ENCODE measurements at places on chromosomes 5 and 9.

- no peak for DNase-seq
Measured at GRCh38 chr5:110258460-110259216, 467.8 kb downstream of the TMEM232 start.

DNA sequence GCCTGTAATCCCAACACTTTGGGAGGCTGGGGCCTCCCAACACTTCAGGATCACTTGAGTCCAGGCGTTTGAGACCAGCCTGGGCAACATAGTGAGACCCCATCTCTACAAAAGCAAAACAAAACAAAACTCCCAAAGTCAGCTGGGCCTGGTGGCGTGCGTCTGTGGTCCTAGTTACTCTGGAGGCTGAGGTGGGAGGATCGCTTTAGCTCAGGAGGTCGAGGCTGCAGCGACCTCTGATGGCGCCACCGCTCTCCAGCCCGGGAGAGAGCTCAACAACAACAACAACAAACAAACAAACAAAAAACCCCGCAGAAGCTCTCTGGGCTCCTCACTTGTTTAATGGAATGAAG, 528 bp downstream of the ACOT12 start:
- no peak for DNase-seq

GRCh38 chr5:40027400-40027799, 602.6 kb upstream of the DAB2 start:
- DNase-seq = no peak

GRCh38 chr5:54656261-54656728, 138.7 kb downstream of the SNX18 start:
- no peak for DNase-seq

DNA sequence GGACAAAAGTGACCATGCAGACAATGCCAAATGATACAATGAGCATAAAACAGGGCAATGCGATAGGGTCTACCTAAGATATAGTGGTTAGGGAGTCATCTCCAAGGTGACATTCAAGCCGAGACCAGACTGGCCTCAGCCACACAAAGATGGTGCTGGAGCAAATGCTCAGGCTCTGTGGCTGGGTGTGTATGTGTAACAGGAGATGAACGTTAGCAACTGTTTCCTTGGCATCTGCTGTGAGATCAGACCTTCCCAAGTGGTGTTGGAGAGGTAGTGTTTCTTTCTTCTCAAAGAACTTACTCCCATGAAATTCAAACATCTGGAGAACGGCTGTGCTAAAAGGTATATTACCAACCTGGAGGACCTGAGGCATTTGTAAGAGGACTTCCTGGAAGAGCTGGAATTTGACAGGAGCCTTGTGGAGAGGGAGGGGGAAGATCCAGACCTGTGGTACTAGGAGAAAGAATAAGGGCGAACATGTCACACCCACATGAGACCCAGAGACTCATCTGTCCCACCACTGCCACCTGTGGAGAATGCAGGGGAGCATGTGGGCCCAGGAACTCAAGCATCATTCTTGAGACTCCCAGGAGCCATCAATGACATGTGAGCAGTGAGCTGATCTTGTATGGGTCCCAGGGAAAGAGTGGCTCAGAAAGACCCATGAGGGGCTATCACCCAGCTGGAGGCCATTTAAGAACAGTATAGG, 21.4 kb upstream of the ANXA6 start:
- DNase-seq = no peak

GRCh38 chr9:107242073-107243030, 40.7 kb upstream of the RAD23B start:
- no peak for DNase-seq

DNA sequence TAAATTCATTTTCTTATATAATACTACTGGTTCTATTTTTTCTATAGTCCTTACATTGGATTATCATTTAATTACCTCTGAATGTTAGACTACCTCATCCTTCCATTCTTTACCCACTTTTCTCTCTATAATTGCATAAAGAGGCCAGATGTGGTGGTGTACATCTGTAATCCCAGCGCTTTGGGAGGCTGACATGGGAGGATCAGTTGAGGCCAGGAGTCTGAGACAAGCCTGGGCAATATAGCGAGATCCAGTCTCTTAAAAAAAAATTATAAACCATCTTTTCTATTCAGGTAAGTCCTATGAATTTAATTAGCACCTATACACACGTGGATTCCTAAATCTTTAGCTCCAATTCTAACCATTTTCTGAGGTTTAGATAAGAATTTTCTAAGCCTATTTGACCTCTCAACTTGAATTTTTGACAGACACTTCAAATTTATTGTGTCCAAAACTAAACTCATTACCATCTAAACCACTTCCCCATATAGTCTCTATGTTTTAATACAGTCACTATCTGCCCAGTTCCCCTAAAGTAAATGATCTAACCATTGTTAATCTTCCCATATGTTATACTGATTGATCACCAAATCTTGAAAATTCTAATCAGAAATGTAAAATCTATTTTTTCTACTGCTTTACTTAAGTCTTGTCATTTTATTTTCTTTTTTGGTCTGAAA, 33.0 kb upstream of the CHD1 start:
- DNase-seq = no peak

DNA sequence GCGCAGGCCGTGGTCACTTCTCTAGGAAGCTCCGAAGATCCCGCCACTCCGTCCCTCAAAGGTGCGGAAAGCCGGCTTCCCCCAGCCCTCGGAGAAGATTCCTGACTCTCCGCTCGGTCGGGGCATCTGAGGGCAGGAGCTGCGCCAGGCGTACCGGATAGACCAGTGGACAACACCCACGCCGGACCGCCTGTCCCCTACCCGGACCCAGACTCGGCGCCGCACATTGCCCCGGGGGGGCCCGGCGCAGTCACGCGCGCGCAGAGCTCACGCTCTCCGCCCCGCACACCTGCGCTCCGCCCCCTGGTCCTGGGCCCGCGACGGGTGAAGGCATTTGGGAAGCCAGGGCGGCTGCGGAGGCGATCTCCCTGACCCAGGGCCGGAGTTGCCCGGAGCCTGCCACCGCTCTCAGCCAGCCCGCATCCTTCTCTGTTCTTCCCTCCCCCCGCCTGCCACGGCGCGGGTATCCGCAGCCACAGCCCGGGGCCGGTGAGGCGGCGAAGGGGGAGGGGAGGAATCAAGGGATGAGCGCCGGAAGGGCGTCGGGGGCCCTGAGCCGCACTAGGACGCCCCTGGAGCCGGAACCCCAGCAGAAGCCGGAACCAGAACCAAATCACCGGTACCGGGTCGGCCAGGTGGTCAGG, 448 bp downstream of the RELL2 start:
- DNase-seq = peak; percentile 60

DNA sequence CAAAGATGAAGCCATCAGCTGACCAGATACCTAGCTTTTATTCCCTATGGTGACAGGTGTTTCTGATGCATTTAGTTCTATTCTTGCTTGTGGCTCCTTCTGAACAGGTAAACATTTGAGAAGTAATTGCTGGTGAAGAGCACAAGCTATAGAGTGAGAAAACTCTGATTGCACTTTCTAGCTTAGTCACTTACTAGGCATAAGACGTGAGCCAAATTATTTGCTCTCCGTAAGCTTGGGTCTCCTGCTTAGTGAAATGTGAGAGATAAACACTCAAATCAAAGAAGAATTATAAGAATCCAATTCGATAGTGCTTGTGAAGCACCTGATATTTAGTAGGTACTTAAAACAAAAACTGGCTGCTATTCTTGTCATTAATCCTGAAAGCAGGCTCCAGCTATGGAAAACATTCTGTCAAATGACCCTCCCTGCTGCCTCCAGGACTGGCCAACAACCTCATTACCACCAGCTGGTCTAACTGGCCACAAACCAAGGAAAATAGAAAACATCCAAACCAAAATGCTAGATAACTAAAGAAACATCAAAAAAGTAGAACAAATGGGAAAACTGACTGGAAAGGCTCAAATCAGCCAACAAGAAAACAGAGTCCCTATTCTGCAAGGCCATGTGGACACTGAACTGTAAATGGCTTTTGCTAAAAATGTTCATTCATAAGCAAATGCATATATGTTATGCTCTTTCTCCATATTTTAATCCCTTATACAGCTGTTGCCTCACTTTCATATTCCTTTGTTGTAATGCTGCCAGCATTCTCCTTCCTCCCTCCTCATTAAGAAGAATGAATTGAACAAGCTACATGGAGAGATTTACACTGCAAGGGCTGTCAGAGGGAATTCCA, 616.1 kb downstream of the DTWD2 start:
- DNase-seq = no peak

GRCh38 chr5:16383544-16384052, 82.0 kb downstream of the ZNF622 start:
- no peak for DNase-seq

GRCh38 chr5:4114452-4114851, 518.8 kb downstream of the IRX1 start:
- no peak for DNase-seq

DNA sequence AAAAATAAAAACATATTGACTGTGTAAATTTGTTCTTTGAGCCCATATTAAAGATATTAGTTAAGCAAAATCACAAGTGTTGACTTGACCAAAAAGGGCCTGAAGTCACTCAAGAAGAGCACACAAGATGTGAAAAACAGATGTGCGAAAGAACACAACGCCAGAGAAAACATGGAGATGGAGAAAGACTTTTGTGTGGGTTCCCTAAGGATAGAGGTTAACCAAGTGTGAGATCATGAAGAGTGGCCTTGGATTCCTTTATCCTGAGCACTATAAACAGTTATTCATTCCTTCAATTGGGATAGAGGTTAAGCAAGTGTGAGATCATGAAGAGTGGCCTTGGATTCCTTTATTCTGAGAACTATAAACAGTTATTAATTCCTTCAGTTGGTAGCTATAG, 361.8 kb downstream of the CDH18 start:
- DNase-seq = no peak

GRCh38 chr5:96302174-96302738, 130.8 kb downstream of the PCSK1 start:
- no peak for DNase-seq

- no peak for DNase-seq
Measured at GRCh38 chr9:106481013-106481609, 381.9 kb upstream of the ZNF462 start.

DNA sequence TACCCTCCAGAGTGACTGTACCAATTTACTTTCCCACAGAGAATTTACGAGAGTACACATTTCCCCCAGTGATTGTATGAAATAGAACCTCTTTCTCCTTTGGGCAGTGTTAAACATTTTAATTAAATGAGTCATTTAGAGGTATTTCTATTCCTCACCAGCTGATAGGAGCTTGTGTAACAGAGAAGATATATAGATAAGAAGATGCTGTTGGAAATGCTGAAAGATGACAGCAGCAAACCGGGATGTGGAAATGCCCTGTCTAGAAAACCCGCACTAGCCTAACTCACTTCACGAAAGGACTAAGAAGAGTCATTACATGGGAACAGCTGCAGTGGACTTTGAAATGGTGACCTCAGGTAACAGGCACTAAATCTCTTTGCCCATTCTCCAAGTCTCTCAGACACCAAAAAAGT, 68.3 kb downstream of the LPAR1 start:
- no peak for DNase-seq

- no peak for DNase-seq
Measured at GRCh38 chr5:9059920-9060691, 485.8 kb downstream of the SEMA5A start.

DNA sequence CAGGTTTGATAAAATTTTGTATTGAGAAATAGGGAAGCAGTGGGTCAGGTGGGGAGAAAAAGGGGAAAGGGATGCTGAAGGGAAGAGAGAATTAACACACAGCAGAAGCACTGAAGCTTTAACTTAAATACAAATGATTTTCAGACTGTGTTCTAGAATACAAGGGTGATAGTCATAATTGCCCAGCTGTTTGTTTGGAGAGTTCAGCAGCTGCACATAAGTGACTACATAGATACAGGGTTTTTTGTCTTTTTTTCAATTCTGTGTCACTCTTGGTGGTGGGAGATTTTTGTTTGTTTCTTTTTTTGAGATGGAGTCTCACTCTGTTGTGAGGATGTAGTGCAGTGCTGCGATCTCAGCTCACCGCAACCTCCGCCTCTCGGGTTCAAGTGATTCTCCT, 590.4 kb upstream of the SEMA6A start:
- no peak for DNase-seq

DNA sequence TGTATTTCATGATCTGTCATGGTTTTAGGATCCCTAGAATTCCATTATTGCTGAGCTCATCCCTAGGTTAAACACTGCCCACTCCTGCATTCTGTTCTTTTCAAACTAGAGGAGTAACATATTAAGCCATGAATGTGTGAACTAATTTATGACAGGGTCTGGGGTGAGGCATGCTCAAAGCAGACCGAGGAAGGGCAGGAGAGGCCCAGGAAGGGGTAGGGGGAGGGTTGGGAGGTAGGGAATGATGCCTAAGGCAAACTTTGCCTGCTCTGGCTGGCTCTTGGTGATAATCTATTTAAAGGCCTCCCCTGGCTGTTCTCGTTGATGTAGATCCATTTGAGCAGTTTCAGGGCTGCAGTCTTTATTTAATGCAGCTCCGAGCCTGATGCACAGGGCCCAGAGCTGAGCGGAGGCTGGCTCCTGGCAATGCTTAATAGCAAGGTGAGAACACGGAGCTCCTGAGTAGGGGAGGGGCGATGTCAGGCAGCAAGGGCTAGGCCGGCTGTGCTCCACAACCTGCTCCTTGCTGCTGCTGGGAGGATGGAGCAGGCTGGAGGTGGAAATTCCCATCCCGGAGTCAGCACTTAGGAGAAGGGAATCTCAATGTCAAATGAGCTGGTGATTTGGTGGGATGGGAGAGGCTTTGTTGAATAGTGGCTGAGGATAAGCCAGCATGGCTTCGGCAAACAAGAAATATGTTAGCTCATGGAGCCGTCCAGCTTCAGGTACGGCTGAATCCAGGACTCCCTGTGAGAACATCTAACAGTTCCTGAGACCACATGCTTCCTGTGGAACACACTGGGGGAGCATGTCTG, 73.2 kb upstream of the UNC5A start:
- no peak for DNase-seq

- DNase-seq = no peak
Measured at GRCh38 chr9:87370049-87370685, 127.5 kb upstream of the DAPK1 start.

DNA sequence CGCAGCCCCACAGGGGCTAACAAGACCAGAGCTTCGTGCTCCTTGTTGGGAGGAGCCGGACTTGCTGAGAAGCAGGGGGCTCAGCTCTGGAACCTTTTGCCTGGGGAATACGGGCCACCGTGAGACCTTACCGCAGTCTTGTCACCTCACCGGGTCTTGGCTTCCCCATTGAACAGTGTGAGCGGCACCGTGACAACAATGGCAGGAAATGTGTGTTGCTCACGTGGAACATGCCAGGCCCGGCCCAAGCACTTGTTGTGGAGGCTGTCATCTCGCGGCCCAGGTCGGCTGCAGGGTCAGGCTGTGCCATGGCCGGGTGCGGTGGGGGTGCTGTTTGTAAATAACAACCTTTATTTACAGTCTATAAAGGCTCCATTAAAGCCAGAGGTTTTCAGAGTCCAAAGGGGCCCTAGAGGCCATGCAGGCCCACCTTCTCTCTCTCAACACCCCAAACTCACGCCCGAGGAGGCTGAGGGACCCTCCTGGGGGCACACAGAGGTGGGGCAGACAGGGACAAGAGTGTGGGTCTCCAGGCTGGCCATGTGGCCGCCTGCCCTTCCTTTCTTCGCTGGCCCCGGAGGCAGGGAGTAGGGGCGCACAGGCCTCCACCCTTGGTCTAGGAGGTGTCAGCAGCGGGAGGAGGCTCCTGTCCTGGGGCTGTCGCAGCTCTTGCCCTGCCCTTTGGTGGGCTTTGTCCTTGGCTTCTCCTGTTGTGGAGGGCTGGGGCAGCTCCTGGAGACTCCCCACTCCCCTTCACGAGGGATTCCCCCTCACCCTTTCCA, 79.7 kb downstream of the TSPAN17 start:
- DNase-seq = no peak

- DNase-seq = no peak
Measured at GRCh38 chr9:118336250-118336942, 632.2 kb downstream of the TLR4 start.

GRCh38 chr9:7982907-7983306, 183.3 kb upstream of the DMAC1 start:
- no peak for DNase-seq

All from CD4-positive, alpha-beta memory T cell (primary cell).